ENCODE measurements at places on chromosomes 3 and 15. TPM values are rescaled to one million over a fixed set of nuclear protein-coding genes. Genes with fewer than 3 reads are reported as not detected.

Gene TRPM1
- total RNA-seq: not detected

Gene GOLGA8G
- total RNA-seq: not detected

Gene PAQR9
- not detected for total RNA-seq

Gene KLHL25
- total RNA-seq: 4.1 TPM

Gene ZNF80
- total RNA-seq: not detected

Gene CFAP92
- total RNA-seq: not detected

Gene DNAJA4
- 1.6 TPM for total RNA-seq

Gene STARD5
- total RNA-seq: 1.7 TPM

Gene FEZF2
- not detected for total RNA-seq

Gene P2RY1
- total RNA-seq: under 0.01 TPM
